Stimulated activated CD8-positive, alpha-beta memory T cell treated with anti-CD3 and anti-CD28 coated beads, Interleukin-7, amount 100 ng/mL, for 1 hour (primary cell): ENCODE measurements at places on chromosomes 1 and 21.

- no peak for DNase-seq
Measured at GRCh38 chr1:14366091-14367018, 232.1 kb upstream of the KAZN start.

GRCh38 chr1:183460596-183460995, 11.7 kb upstream of the SMG7 start:
- DNase-seq = no peak

DNA sequence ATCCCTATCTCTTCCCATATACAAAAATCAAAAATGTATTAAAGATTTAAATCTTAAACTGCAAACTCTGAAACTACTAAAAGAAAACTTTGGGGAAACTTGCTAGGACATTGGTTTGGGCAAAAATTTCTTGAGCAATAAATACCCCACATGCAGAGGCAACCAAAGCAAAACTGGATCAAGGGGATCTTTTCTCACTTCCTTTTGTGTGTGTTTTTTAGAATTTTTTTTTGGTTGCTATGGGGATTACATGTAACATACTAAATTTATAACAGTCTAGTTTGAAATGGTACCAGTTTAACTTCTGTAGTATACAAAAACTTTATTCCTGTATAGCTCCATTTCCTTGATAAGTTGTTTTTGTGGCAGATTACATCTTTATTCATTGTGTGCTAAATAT, 16.8 kb downstream of the MAST2 start:
- DNase-seq = no peak

DNA sequence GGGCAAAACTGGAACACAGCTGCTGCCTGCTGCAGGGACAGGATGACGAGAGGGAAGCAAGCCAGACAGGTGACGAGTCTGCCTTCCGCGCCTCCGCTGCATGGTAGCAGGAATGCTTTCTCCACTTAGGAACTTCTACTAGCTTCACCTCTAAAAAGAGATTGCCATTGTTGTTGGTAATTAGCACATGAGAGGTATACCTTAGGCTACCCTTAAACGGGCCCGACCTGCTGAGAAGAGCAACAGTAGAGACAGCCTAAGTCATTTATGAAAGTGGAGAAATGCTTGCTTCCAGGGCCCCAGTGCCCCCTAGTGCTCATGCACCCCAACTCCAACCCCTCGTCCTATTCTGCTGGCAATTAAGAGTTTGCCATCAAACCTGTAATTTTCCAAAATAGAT, 96.9 kb upstream of the AKT3 start:
- no peak for DNase-seq

GRCh38 chr1:59361766-59362165, 64.9 kb downstream of the FGGY start:
- no peak for DNase-seq

- no peak for DNase-seq
Measured at GRCh38 chr1:215792446-215792845, 225.3 kb downstream of the KCTD3 start.

- no peak for DNase-seq
Measured at GRCh38 chr1:150970808-150971582, 3.6 kb downstream of the CERS2 start.

DNA sequence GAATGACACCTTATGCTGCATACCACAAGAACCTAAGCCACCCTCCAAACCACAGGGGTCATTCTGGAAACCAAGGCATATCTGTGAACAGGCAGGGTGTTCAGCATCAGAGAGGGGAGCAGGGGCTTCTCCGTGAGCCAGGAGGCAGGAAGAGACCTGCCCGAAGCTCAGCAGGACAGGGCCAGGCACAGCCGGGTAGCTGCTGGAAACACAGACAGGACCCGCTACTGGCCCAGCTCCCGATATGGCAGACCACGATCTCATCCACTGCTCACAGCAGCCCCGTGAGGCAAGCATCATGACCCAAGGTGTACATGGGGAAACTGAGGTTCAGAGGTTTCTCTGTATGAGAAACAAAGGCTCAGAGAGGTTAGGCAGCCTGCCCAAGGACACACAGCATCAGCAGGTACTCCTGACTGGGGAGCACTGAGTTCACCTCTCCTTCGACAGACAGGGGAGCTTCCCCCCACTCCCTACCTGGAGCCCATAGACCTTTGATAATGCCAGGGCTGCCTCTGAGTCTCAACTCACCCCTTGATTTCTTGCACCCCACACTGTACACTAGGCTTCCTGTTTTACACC, 317.7 kb downstream of the MATN1 start:
- DNase-seq = no peak
